EL (cell line): ENCODE measurements at places on chromosomes 16 and 17.

DNA sequence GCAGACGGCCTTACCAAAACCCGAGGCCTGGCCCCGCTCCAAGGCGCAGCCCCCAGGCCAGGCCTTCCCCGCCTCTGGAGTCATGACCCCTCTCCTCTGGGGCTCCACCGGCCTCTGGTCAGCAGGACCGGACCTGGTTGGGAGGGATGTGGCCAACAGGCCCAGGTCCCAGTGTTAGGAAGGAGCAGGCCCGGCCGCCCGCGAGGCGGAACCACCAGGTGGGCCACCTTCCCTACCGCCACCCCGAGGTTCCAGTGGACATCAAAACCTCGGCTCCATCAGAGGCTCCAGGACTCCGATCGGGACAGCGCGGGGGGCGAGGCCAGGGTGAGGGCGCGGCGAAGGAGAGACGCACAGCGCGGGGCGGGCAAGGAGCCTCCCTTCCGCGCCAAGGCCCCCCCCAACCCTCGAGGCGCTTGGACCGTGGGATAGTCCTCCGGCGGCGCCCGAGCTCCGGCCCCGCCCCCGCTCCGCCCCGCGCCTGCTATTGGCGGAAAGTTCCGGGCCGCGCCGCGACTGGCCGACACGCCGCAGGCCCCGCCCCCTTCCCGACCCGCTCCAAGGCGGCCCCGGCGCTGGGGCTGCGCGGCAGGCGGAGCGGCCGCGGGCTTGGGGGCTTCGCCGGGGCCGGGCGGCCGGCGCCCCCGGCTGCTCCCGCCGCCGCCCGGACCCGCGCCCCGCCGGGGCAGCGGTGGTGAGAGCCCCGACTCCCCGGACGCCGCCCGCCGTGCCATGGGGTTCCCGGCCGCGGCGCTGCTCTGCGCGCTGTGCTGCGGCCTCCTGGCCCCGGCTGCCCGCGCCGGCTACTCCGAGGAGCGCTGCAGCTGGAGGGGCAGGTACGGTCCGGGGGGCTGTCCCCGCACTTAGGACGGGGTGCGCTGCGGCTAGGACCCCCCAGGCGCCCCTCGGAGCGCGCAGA, at the start of gene METRN:
TSS of gene METRN (plus strand) at position 561 of the 919 bp plus-strand sequence. CDS start at position 733, 172 bp downstream.
- DNase-seq, result peak; percentile 89

GRCh38 chr17:44361292-44362260, 2.1 kb downstream of the FAM171A2 start:
- DNase-seq, result no peak

- no peak for DNase-seq
Measured at GRCh38 chr17:13601322-13601775, 380 bp downstream of the HS3ST3A1 start.

DNA sequence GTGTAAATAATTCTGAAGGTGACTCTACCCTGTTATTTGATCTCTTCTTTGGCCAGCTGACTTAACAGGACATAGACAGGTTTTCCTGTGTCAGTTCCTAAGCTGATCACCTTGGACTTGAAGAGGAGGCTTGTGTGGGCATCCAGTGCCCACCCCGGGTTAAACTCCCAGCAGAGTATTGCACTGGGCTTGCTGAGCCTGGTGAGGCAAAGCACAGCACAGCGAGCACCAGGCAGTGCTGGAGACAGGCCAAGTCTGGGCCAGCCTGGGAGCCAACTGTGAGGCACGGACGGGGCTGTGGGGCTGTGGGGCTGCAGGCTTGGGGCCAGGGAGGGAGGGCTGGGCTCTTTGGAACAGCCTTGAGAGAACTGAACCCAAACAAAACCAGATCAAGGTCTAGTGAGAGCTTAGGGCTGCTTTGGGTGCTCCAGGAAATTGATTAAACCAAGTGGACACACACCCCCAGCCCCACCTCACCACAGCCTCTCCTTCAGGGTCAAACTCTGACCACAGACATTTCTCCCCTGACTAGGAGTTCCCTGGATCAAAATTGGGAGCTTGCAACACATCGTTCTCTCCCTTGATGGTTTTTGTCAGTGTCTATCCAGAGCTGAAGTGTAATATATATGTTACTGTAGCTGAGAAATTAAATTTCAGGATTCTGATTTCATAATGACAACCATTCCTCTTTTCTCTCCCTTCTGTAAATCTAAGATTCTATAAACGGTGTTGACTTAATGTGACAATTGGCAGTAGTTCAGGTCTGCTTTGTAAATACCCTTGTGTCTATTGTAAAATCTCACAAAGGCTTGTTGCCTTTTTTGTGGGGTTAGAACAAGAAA, 5.1 kb downstream of the STH start:
- DNase-seq, result no peak

- DNase-seq, result no peak
Measured at GRCh38 chr17:68458260-68459036, 1.2 kb upstream of the WIPI1 start.

DNA sequence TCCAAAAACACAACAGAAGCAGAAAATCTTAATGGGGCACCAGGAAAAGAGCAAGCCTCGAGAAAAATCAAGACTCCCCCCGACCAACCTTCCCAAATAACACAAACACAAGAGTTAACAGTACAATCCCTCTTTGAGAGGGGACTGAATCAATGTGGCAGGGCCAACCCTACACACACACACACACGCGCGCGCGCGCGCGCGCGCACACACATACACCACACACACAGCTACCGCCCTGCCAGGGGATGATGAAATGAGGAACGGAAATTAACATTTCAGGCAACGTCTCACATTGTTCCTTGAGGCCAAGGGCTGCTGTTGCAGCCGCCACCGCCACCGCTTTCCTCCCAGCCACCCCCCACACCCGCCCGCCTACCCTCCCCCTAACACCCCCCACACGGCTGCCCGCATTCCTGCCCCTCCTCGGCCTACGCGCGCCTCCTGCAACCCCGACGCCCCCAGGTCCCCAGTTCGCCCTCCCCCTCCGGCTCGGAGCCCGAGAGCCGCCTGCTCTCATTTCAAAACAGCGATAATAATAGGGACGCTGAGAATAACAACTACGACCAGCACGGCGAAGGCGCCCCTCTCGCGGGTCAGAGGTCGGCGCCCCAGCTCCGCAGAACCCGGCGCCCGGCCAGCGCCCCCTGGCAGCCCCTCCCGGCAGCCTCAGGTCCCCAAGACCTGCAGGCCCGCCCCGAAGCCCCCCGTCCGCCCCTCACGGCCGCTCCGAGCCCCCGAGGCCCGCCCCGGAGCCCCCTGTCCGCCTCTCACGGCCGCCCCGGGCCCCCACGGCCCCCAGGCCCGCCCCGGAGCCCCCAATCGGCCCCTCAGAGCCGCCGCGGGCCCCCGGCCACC, 1.1 kb downstream of the ANKRD11 start:
- peak; percentile 95 for DNase-seq

DNA sequence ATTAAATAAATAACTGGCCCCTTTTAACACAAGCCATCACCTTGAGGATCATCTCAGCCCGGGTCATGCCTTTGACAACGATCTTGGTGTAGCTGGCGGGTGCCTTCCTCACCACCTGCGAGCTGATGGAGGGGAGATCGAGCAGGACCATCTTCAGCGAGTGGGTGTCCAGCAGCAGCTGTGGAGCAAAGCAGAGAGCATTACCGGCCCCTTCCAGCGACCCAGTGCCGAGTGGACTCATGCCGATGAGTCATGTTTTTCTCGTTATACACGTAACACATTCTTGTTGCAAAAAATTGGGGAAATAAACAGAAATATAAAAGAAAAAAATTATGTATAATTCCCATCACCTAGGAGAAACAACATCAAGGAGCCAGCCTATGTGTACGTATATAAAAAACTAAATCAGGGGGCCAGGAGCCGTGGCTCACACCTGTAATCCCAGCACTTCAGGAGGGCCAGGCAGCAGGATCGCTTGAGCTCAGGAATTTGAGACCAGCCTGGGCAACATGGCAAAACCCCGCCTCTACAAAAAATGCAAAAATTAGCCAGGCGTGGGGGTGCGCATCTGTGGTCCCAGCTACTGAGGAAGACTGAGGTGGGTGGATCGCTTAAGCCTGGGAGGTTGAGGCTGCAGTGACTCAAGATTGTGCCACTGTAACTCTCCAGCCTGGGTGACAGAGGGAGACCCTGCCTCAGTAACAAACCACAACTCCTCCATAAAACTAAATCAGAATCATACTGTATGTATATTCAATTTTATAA, 169.1 kb upstream of the RPH3AL start:
- no peak for DNase-seq

GRCh38 chr16:88368036-88368435, 14.7 kb upstream of the ZNF469 start:
- no peak for DNase-seq

GRCh38 chr16:89848974-89849373, 20.7 kb downstream of the SPIRE2 start:
- no peak for DNase-seq
